ENCODE measurements at places on chromosomes 2 and 18.

DNA sequence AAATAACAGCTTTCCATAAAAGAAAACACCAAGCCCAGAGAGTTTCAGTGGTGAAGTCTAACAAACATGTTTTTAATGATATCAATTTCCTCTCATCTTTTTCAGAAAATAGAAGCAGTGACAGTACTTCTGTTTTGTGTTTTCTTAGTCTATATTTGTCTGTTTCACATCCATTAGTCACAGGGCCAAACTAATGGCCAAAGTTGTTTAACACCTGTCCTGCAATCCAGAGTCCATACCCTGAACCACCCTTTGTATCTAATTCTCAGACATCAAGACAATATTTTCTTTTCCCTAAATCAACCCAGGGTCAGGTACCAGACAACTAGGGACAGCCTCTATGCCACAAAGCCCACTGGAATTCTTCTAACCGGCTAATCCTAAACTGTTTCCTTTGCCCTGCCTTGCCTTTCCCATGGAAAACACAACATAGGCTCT lies 25.9 kb downstream of the TMSB10 start:
- DNase-seq: no peak

- no peak for DNase-seq
Measured at GRCh38 chr18:68855491-68855890, 57.6 kb downstream of the CCDC102B start.

- DNase-seq: no peak
Measured at GRCh38 chr2:123451542-123451941, 573.5 kb upstream of the CNTNAP5 start.

DNA sequence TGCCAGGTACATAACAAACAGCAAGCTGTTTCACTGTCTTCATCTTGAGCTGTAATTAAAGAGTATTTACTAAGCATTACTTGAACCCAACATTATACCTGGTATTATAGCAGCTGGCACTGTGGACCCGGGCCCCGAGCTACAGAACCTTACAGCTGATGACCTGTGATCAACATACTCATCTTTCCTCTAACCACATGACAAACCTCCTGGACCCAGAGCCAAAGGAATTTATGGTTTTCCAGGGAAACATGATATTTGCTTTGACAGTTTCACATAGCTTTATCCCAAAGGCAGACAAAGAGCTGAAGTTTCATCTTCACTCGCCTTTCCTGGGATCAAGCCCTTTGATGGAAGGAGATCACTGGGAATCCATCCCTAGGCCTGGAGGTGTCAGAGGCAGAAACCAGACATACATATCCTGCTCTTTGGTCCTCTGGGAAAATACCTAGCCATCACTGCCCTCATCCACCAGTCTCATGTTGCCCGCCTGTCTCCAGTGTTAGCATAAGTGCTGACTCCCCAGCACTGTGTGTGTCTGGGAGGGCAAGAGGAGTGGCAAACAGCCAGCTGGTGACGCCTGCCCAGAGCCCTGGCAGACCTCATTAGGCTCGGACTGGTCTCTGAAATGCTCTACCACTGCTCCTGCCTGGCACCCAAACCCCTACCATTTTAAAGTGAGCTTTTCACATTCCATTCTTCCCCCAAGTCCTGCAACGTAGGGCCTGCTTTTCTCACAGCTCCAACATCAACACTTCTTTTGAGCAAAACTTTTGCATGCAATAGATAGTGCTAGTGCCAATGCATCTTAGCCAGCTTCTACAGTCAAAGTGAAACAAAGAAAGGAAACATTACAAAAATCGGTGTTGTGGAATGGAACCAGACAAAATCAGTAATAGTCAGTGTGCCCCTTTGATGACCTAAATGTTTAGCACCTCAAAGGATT lies 138.8 kb upstream of the CTAGE1 start:
- no peak for DNase-seq

DNA sequence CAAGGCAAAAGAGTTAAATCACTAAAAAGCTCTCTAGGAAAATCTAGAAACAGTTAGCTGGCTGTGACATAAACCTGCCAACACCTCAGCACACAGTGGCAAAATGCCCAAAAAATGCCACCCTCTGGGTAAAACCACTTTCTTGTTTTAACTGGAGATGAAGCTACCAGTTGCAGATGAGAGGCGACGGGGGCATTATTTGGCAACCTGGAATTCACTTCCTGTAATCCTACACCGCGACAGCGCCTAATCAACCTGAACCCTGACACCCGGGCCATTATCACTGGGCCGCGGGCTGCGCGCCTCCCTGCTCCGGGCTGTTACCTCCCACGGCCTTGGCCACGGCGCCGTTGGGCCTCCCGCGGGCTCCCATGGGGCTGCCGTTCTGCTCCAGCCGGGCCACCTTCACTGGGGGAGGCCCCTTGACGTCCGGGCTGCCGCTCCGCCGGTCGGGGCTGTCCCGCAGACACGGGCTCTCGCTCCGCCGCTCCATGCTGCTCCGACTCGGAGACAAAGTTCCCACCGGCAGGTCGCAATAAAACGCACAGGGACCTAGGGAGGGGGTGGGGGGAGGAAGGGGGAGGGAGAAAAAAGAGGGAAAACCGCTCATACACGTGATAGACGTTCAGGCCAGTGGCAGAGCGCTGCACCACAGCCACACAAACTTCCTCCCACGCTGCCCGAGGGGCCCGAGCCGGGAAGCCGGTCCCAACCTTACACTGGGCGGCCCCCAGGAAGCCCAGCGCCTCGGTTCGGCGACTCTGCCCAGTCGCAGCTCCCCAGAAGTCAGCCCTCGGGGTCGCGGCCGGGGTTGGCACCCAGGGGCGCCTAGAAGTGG lies 2.0 kb downstream of the SATB2 start:
- DNase-seq: no peak

- DNase-seq: no peak
Measured at GRCh38 chr2:31241625-31242270, 7.8 kb downstream of the EHD3 start.

GRCh38 chr2:110854355-110855081 lies 122.1 kb downstream of the ACOXL start:
- peak; percentile 49 for DNase-seq

- no peak for DNase-seq
Measured at GRCh38 chr2:159620796-159621195, 4.4 kb upstream of the BAZ2B start.

DNA sequence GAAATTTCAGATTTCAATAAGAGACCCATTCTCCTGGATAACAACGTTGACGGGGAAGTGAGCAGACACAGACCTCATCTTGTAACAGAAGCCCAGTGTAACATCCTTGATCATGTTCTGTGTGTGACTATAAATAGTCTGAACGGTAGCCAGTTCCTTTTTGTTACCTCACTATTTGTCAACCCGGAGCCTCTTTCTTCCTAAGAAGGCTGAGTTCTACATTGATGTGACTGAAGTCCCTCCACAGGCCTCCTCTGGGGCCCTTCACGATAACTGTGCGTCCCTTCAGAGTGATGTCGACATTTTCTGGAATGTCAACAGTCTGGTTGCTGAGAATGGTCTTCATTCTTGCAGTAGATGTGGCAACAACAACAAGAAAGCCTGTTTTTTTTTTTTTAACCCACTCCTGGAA lies 6.3 kb upstream of the PLEKHM3 start:
- no peak for DNase-seq

GRCh38 chr2:202782940-202783558 lies 88.5 kb downstream of the ICA1L start:
- DNase-seq: no peak

DNA sequence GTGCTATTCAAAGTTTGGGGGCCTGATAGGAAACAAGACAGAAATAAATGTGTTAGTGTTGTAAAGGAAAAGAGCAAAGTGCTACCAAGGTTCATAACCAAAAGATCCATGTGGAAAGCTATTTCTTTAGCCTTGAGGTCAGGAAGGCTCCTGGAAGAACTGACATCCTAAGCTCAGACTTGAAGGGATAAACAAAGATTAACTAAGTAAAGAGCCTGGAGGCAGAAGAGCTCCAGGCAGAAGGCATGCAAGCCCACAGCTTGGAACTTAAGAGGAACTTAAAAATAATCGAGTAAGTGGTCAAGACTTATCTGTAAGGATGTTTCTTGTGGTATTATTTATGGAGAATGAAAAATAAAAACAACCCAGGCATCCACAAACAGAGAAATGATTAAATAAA lies 245.0 kb upstream of the MGAT5 start:
- DNase-seq: no peak

DNA sequence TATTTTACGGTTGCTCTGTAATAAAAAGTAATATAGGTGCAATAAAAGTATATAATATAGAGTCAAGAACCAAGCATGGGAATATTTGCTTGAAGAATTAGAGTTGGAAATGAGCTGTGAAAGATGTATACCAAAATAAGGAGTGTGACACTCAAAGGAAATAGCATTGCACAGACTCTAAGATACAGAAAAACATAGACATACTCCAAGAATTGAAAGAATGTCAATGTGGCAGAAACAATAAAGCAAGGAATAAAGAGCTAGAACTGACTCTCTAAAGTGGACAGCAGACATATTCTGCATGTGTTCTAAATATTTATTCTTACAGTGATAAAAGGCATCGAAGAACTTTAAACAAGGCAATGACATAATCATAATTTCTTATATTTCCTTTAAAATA lies 561.1 kb upstream of the SETBP1 start:
- DNase-seq: no peak

GRCh38 chr2:207925601-207926000 lies 99.7 kb downstream of the PLEKHM3 start:
- DNase-seq: no peak

GRCh38 chr18:26756556-26756955 lies 109.0 kb downstream of the AQP4 start:
- no peak for DNase-seq

GRCh38 chr2:219082332-219082958 lies 21.7 kb upstream of the IHH start:
- no peak for DNase-seq

All from HEK293T (cell line).